ENCODE measurements at places on chromosomes 1 and 21.

GRCh38 chr1:109493227-109493626 is 667 bp upstream of the CYB561D1 start:
- H3K4me1 ChIP-seq: peaks cover 8% of the 10 kb centered on the region
- DNase-seq: no peak
- peak overlapping the region; percentile 68 for H3K27ac ChIP-seq

- H3K4me1 ChIP-seq: no peaks in the 10 kb centered on the region
- H3K36me3 ChIP-seq: peaks cover 7% of the 10 kb centered on the region
- no peak overlapping the region for H3K27ac ChIP-seq
- no peaks in the 10 kb centered on the region for H3K27me3 ChIP-seq
- no peak overlapping the region for H3K4me3 ChIP-seq
- no peak for DNase-seq
These were observed 62.7 kb downstream of the PLPP3 start for GRCh38 chr1:56516539-56517252.

- H3K27ac ChIP-seq: no peak overlapping the region
- H3K4me3 ChIP-seq: no peak overlapping the region
- H3K36me3 ChIP-seq: no peaks in the 10 kb centered on the region
- no peak for DNase-seq
- H3K4me1 ChIP-seq: no peaks in the 10 kb centered on the region
These were observed 7.2 kb downstream of the IFT25 start for GRCh38 chr1:53938136-53938830.

DNA sequence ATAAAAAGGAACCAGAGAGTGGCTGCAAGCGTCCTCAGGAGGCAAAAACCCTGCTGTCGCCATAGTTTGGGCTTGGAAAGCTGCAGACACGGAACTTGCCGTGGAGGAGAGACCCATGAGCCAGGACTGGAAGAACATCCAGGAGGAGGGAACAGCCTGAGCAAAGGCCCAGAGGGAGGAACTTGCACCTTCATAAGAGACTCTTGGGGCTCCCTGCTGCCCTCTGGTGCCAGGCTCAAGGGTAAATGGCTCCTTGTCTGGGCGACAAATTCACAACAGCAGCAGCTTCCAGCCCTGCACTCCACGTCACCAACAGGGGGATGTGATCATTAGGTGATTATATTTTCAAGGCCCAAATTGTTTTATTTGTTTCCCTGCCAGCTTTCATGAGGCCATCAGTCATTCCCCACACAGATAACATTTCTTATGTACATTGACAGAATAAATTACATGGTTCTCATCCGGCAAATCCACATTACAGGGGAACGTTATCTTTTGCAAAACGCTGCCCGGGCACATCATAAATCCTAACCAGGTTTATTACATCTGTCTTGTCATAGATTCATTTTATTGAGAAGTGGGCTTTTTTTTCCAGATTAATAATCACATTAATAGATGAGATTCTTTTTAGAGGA is 143.0 kb upstream of the GRIK3 start:
- H3K27me3 ChIP-seq: no peaks in the 10 kb centered on the region
- no peaks in the 10 kb centered on the region for H3K4me1 ChIP-seq
- no peak for DNase-seq
- no peak overlapping the region for H3K4me3 ChIP-seq

GRCh38 chr1:36652586-36652985 is 169.9 kb upstream of the CSF3R start:
- H3K36me3 ChIP-seq: no peaks in the 10 kb centered on the region
- no peak overlapping the region for H3K27ac ChIP-seq
- no peaks in the 10 kb centered on the region for H3K27me3 ChIP-seq
- H3K4me3 ChIP-seq: no peak overlapping the region
- DNase-seq: no peak
- no peaks in the 10 kb centered on the region for H3K4me1 ChIP-seq

DNA sequence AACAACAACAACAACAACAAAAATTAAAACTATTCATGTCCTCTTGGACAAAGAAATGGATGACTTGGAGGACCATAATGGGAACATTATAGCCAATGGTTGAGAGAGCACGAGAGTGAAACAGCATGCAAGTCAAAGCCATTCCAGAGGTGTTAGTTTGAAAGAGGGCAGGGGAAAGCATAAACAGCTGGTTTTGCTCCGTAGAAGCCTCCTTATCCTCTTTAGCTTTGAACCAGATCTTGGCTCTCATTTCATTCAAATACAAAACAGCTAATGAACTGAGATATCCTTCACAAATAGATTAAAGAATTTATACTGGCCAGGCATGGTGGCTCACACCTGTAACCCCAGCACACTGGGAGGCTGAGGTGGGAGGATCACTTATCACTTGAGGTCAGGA is 8.7 kb upstream of the SMG7 start:
- no peaks in the 10 kb centered on the region for H3K27me3 ChIP-seq
- no peak overlapping the region for H3K27ac ChIP-seq
- no peaks in the 10 kb centered on the region for H3K36me3 ChIP-seq
- DNase-seq: no peak

- H3K36me3 ChIP-seq: peaks cover 5% of the 10 kb centered on the region
- H3K4me1 ChIP-seq: peaks cover 16% of the 10 kb centered on the region
- H3K27ac ChIP-seq: no peak overlapping the region
- no peak overlapping the region for H3K4me3 ChIP-seq
- no peak for DNase-seq
These were observed 175.3 kb downstream of the APP start for GRCh38 chr21:25995278-25995677.

- H3K4me3 ChIP-seq: no peak overlapping the region
- H3K4me1 ChIP-seq: peaks cover 35% of the 10 kb centered on the region
- no peak overlapping the region for H3K27ac ChIP-seq
- no peaks in the 10 kb centered on the region for H3K36me3 ChIP-seq
- H3K27me3 ChIP-seq: no peaks in the 10 kb centered on the region
These were observed 83.0 kb downstream of the EPHB2 start for GRCh38 chr1:22793647-22794046.

DNA sequence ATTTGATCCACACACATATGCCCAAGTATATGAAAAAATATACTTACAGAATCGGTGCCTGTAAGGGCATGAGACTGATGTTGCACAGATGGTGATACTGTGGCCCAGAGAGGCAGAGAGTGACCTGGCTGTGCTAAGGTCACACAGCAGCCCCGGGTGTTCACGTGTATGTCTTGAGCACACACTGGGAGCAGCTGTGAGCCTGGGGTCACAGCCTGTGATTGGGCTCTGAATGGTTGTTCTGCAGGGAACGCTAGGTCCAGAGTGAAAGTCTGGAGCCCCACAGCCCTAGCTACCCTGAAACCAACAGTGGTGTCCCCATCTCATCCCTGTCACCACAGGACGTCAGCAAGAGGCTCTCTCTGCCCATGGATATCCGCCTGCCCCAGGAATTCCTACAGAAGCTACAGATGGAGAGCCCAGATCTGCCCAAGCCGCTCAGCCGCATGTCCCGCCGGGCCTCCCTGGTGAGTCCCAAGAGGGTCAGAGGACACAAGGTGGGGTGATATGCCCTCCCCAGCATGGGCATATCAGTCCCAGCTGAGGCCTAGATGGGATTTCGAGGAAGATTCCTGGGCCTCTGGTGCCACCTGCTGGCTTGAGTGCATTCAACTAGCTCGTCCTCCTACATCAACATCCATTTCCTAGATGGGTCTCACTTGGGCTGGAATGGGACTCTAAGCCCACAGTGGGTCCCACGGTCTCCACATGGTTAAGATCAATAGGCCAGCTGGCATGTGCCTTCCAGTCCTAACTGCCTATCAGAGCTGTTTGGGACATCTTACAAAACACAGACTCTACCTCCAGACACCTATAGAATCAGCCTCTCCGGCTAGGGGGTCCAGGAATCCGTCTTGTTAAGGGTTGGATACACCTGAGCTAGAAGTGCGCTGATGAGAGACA is 19.7 kb downstream of the CDK18 start:
- DNase-seq: no peak
- H3K4me1 ChIP-seq: no peaks in the 10 kb centered on the region
- no peaks in the 10 kb centered on the region for H3K27me3 ChIP-seq
- no peak overlapping the region for H3K27ac ChIP-seq
- H3K36me3 ChIP-seq: peaks cover 4% of the 10 kb centered on the region

- no peak overlapping the region for H3K27ac ChIP-seq
- no peaks in the 10 kb centered on the region for H3K36me3 ChIP-seq
- no peaks in the 10 kb centered on the region for H3K27me3 ChIP-seq
- H3K4me1 ChIP-seq: peaks cover 27% of the 10 kb centered on the region
- no peak overlapping the region for H3K4me3 ChIP-seq
- no peak for DNase-seq
These were observed 79.3 kb upstream of the LAMC2 start for GRCh38 chr1:183106746-183107145.

- no peaks in the 10 kb centered on the region for H3K4me1 ChIP-seq
- no peak for DNase-seq
- no peak overlapping the region for H3K4me3 ChIP-seq
- no peaks in the 10 kb centered on the region for H3K36me3 ChIP-seq
These were observed 199.0 kb downstream of the OLFM3 start for GRCh38 chr1:101797722-101798121.

- no peak overlapping the region for H3K27ac ChIP-seq
- no peak for DNase-seq
- H3K36me3 ChIP-seq: peaks cover 4% of the 10 kb centered on the region
These were observed 34.4 kb downstream of the WNT4 start for GRCh38 chr1:22108339-22109105.

- DNase-seq: no peak
- no peaks in the 10 kb centered on the region for H3K27me3 ChIP-seq
- no peak overlapping the region for H3K4me3 ChIP-seq
- peaks cover 7% of the 10 kb centered on the region for H3K4me1 ChIP-seq
These were observed 182.6 kb downstream of the DPYD start for GRCh38 chr1:97738270-97738669.

DNA sequence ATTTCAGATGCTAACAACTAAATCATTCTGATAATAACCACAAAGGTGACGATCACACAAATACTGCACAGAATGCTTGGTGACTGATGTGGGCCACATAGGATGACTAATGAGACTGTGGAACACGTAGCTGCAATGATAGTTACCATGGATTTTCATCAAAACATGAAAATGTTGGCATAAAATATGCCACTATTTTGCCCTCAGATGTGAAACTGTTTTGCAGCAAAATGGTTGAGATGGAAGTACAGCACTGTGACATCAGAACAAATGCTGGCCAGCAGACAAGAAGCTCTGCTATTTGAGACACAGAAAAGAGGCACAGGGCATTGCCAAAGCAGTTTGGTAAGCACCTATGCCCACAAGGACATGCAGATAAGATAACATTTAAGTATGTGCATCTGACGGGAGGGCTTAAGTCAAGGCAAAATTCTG is 83.8 kb downstream of the NIBAN1 start:
- H3K27me3 ChIP-seq: no peaks in the 10 kb centered on the region
- H3K4me1 ChIP-seq: peaks cover 85% of the 10 kb centered on the region
- peaks cover 5% of the 10 kb centered on the region for H3K36me3 ChIP-seq
- peak overlapping the region; percentile 94 for H3K27ac ChIP-seq
- DNase-seq: peak; percentile 36
- H3K4me3 ChIP-seq: peak overlapping the region; percentile 52

- H3K4me3 ChIP-seq: no peak overlapping the region
- DNase-seq: no peak
- H3K4me1 ChIP-seq: no peaks in the 10 kb centered on the region
- no peaks in the 10 kb centered on the region for H3K27me3 ChIP-seq
- H3K36me3 ChIP-seq: no peaks in the 10 kb centered on the region
- no peak overlapping the region for H3K27ac ChIP-seq
These were observed 140.4 kb downstream of the COL24A1 start for GRCh38 chr1:86016076-86016759.

DNA sequence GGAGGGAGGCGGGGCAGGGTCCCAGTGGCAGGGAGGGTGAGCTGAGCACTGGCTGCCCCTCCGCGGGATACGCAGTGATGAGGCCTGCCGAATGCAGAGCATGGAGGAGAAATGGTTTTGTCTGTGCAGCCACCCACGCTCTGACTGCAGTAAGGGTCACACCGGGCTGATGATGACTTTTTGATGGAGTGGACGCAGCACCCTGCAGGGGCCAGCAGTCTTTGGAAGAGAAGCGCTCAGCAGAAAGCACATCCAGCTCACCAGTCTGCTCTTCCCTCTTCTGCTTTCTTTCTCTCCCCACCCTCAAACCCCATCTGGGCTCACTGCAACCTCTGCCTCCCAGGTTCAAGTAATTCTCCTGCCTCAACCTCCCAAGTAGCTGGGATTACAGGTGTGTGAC is 61.9 kb upstream of the ATP1A1 start:
- H3K4me3 ChIP-seq: no peak overlapping the region
- no peaks in the 10 kb centered on the region for H3K4me1 ChIP-seq
- H3K27me3 ChIP-seq: no peaks in the 10 kb centered on the region
- no peak overlapping the region for H3K27ac ChIP-seq
- DNase-seq: no peak

DNA sequence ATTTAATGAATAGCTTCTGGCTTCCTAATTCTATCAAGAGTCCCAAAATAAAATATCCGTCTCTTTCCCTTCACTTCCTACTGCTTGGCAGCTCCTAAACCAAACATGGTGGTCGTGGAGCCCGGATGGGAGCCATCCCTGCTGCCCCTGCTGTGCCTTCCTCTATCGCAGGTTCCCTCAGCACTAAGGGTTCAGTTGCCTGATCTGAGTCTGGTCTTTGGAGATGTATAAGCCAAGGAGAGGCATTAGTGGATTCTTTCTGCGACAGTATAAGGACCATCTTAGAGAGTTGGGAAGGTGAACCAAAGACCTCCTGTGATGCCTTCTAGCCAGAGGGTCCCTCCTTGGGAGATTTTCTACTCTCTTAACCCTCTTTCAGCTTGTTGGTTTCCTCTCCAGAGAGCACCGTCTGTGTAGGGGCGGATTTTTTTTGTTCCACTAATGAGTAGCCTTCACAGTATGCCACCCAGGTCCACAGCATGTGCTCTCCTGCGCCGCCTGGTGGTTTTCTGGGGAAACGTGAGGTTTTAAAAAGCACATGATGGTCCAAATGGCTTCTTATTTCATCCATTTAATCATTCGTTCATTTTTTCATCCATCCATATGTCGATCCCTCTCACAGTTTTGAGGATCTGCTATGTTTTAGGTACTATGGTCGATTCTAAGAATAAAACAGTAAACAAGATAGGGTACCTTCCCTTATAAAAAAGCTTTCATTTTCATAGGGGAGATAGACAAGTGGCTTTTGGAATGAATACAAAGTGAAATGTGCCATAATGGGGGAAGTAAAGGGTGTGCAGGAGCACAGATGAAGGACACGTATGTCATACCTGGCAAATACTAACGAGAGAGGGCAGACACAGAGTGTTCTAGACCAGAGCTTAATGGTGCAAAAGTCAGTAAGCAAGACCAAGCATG is 71.0 kb downstream of the NFASC start:
- no peak overlapping the region for H3K27ac ChIP-seq
- H3K4me3 ChIP-seq: no peak overlapping the region
- no peaks in the 10 kb centered on the region for H3K4me1 ChIP-seq
- DNase-seq: no peak
- no peaks in the 10 kb centered on the region for H3K36me3 ChIP-seq

- H3K27ac ChIP-seq: peak overlapping the region; percentile 86
- no peaks in the 10 kb centered on the region for H3K36me3 ChIP-seq
- peaks cover 11% of the 10 kb centered on the region for H3K4me1 ChIP-seq
- DNase-seq: no peak
These were observed 517 bp downstream of the LRIG2 start for GRCh38 chr1:113073479-113073950.

- peak overlapping the region; percentile 27 for H3K27ac ChIP-seq
- DNase-seq: no peak
- peaks cover 15% of the 10 kb centered on the region for H3K36me3 ChIP-seq
- H3K27me3 ChIP-seq: no peaks in the 10 kb centered on the region
- no peak overlapping the region for H3K4me3 ChIP-seq
- H3K4me1 ChIP-seq: peaks cover 76% of the 10 kb centered on the region
These were observed 48.8 kb upstream of the WASF2 start for GRCh38 chr1:27538793-27539192.

All from thoracic aorta (tissue), 2 donors.